ENCODE measurements at places on chromosomes 3 and 15.

- no peak for DNase-seq
Measured at GRCh38 chr3:149131589-149131988, 2.2 kb downstream of the HPS3 start.

GRCh38 chr3:132854856-132855535 lies 132.8 kb upstream of the NPHP3 start:
- DNase-seq: no peak

- no peak for DNase-seq
Measured at GRCh38 chr15:58684036-58684710, 65.3 kb downstream of the ADAM10 start.

DNA sequence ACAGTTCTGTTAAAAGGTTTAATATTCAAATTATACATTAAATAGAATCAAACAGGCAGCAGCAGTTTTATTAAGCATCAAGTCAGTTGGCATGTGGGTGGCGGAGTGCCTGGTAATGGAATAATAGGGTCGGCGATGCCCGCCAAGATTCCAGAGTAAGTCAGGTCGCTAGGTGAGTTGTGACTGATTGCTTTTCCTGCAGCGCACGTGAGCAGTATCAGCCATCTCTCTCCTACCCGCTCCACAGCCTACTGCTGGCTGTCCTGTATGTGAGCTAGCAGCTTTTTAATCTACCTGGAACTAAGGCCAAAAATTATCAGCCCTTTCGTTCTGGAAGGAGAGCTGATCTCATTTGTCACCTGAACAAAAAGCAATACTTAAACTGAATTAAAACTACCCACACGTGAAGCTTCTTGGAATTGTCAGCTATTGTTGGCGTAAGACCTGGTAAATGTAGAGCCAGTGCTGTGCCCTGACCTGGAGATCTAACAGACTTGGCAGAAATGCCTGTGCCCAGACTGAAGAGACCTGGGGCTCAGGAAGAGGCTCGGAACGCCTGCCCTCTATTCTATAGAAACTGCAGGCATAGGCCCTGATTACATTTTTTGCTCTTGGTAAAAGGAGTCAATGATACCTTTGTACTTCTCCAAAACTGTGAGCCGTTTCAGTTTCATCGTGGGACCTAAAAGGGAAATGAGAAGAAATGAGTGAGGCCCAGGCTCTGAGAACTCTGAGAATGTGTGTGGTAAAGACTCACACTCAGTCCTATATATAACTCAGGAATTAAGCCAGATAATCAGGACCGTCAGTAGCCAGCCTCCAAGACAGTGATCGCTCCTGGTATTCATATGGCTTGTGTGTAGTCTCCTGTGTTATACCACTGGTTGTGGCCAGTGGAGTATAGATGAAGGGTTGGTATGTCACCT lies 21.9 kb downstream of the IDH3A start:
- no peak for DNase-seq

GRCh38 chr15:69092159-69092558 lies 68.3 kb upstream of the GLCE start:
- no peak for DNase-seq

DNA sequence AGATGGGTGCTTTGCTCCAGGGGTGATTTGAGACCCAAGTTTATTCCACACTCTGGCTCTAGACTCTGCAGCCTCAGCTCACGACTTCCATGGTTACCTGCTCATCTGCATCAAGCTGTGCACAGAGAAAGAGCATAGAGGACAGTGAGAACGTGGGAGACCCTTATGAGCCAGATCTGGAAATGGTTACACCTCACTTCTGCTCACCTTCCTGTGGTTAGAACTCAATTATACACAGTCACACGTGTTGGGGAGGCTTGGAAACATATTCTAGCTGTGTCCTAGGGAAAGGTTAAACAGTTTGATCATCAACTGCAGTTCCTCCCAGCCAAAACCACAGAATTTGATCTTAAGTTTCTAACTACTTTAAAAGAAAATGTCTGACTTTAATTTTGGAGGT lies 1.8 kb downstream of the FETUB start:
- DNase-seq: no peak

- no peak for DNase-seq
Measured at GRCh38 chr15:81101894-81102815, 31.9 kb upstream of the CFAP161 start.

- no peak for DNase-seq
Measured at GRCh38 chr3:31858439-31858838, 122.6 kb downstream of the OSBPL10 start.

DNA sequence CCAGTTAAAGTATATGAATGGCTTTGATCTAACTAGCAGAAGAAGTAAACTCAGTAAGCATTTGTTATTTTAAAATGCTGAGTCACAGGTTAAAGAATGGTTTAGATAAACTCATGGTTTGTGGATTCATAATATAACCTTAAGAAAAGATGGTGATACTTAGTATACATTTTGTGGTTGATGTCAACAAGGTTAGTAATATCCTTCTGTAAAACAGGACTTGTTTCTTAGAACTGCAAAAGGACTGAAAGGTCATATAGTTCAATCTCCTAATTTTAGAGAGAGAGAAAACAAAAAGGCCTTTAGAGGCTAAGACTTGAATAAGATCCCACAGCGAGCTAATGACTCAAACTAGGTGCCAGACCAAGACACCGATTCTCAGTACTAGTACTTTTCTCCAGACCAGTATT lies 50.0 kb downstream of the STRIT1 start:
- DNase-seq: no peak

DNA sequence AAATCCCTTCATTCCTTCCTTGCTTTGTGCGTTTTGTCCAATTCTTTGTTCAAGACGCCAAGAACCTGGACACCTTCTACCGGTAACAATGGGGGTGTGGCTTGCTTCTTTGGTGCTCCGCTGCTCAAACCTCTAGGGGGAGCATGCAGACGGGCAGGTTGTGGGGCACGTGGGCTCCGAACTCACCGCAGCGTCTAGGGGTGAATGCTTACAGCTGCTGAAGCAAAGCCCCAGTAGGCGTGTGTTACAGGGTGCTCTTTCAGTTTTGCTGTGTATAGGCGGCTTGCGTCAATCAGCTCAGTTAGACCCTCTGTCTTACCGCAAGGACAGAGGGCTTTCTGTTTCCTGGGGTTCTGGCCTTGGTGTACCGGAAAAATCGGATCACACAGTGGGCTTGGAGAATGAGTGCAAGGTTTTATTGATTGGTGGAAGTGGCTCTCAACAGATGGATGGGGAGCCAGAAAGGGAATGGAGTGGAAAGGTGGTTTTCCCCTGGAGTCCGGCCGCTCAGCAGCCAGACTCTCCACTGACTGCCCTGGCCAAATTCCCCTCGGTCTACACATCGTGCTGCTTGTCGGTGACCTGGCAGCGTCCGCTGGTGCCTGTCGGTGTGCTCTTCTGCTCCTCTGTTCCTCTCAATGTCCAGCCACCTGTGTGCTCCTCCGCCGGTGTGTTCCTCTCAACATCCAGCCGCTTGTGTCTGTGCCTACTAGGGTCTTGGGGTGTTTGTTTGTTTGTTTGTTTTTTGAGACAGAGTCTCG lies 1.2 kb upstream of the LRRC34 start:
- peak; percentile 64 for DNase-seq

- no peak for DNase-seq
Measured at GRCh38 chr3:156010829-156011228, 109.5 kb upstream of the KCNAB1 start.

DNA sequence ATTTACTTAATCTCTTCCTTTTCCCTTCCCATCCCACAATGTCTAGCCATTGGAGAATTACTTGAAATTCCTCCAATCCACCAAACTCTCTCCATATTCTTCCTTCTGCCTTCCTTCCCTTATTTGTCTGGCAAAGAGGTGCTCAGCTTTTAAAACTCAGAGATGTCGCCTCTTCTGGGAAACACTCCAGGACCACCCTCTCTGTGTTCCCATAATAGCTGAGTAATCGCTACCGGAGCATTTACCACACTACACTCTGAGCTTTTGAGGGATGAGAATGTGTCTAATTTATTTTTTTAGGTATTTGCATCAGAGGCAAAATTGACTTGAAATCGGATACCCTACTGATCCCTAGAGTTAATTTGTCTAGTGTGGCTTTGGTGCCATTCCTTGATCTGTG lies 245.7 kb upstream of the TPRG1 start:
- DNase-seq: no peak

DNA sequence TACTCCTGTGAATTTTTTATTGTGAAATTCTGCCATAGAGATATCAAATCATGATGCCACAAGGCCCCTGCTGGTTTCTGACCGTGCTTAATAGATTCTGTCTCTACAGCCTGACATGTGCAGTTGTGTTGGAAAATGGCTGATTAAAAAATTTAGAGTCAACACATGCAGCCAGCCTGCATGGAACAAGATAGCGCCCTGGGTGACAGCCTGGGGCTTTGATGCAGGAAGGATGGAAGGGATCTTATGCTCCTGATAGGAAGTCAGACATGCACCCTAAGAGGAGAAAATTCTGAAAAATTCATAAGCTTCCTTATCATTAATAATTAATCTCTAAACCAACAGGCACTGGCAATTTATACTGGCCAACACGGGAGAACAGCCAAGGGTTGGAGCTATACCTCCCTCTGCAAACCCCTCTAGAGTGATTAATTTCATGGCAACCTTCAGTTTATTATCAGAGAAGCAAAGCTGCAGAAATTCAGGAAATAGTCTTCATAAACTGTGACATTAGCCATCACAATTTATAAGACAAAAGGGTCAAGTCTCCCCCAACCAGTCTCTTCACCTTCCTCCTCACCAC lies 198.4 kb downstream of the CADPS start:
- no peak for DNase-seq

- no peak for DNase-seq
Measured at GRCh38 chr3:104887069-104887468, 479.6 kb upstream of the ALCAM start.
